Epithelial cell of alveolus of lung (primary cell): ENCODE measurements at places on chromosomes 6 and 20. TPM values are rescaled to one million over a fixed set of nuclear protein-coding genes. Genes with fewer than 3 reads are reported as not detected.

Gene ADGRF4
- total RNA-seq = 0.91 TPM in 1 of 2 replicates, not detected in the other

Gene REM1
- not detected in 2 replicates for total RNA-seq

Gene PABPC1L
- 3.7 and 4.9 TPM in 2 replicates for total RNA-seq

Gene TBX18
- 2.7 and 7.0 TPM in 2 replicates for total RNA-seq

Gene PRKN
- total RNA-seq = 0.65 and 3.8 TPM in 2 replicates

Gene GJA10
- 0.13 TPM in 1 of 2 replicates, not detected in the other for total RNA-seq

Gene PROKR2
- not detected in 2 replicates for total RNA-seq

Gene TSPO2
- total RNA-seq = not detected in 2 replicates

Gene PPP1R18
- total RNA-seq = 53.7 and 67.1 TPM in 2 replicates

Gene GPX5
- total RNA-seq = not detected in 2 replicates

Gene HS3ST5
- total RNA-seq = under 0.01 TPM in 1 of 2 replicates, not detected in the other

Gene ZSCAN16
- 0.52 and 0.80 TPM in 2 replicates for total RNA-seq

Gene B3GAT2
- total RNA-seq = under 0.01 TPM in 1 of 2 replicates, not detected in the other

Gene DEF6
- total RNA-seq = 2.5 and 2.7 TPM in 2 replicates

Gene FAM209B
- total RNA-seq = not detected in 2 replicates

Gene CTSA
- total RNA-seq = 93.3 and 101 TPM in 2 replicates

Gene NR2E1
- not detected in 2 replicates for total RNA-seq

Gene C20orf141
- not detected in 2 replicates for total RNA-seq

Gene LAMA4
- 88.0 and 124 TPM in 2 replicates for total RNA-seq

Gene CRISP3
- not detected in 2 replicates for total RNA-seq

Gene STMND1
- total RNA-seq = not detected in 2 replicates

Gene SEL1L2
- total RNA-seq = not detected in 2 replicates

Gene PFDN6
- total RNA-seq = 47.4 and 68.0 TPM in 2 replicates
